ENCODE measurements at places on chromosomes 11 and 22. TPM values are rescaled to one million over a fixed set of nuclear protein-coding genes. Genes with fewer than 3 reads are reported as not detected.

The DDT gene
- 48.2 TPM for total RNA-seq

The C11orf21 gene
- total RNA-seq = 0.23 TPM

The ASCL2 gene
- 0.69 TPM for total RNA-seq

The TSSK2 gene
- total RNA-seq = not detected

The ZC3H12C gene
- 34.4 TPM for total RNA-seq

The SHISAL1 gene
- 43.8 TPM for total RNA-seq

The EFCAB6 gene
- 12.0 TPM for total RNA-seq

The MMP10 gene
- total RNA-seq = 0.23 TPM

The OR5B21 gene
- not detected for total RNA-seq

The NDUFA6 gene
- total RNA-seq = 59.1 TPM

The LARGE1 gene
- total RNA-seq = 33.2 TPM

The LINC01488 gene
- total RNA-seq = not detected

The TECTA gene
- 2.5 TPM for total RNA-seq

The GLYAT gene
- not detected for total RNA-seq

The CNGA4 gene
- 0.23 TPM for total RNA-seq

The SEC14L6 gene
- 2.1 TPM for total RNA-seq

The OR52I1 gene
- total RNA-seq = not detected

The DDI1 gene
- not detected for total RNA-seq

The STK33 gene
- total RNA-seq = 22.6 TPM
